ENCODE measurements at places on chromosomes 4 and X.
A peak's percentile ranks its signal among the peaks of the same experiment; 100 is the strongest.

- no peak for DNase-seq
Measured at GRCh38 chrX:16250296-16250695, 83.0 kb downstream of the MAGEB17 start.

DNA sequence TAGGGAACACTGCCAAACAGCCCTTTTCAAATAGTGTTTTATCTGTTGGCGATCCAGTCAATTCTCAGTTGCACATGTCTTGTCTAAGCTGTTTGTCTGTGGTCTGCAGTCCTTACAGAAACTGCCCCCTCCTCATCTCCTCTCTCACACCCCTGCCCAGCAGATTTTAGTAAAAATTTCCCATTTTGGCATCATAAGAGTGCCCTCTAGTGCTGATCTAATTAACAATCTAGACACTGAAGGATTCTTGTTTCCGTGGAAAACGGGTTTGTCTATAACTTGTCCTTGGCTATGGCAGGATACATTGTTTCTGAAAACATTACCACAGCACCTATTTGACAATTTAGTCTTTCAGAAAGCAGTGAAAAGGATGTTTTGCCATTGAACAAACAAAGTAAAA lies 227.2 kb upstream of the MBNL3 start:
- no peak for DNase-seq

GRCh38 chrX:72477781-72478181 lies 94.9 kb downstream of the HDAC8 start:
- DNase-seq: no peak

DNA sequence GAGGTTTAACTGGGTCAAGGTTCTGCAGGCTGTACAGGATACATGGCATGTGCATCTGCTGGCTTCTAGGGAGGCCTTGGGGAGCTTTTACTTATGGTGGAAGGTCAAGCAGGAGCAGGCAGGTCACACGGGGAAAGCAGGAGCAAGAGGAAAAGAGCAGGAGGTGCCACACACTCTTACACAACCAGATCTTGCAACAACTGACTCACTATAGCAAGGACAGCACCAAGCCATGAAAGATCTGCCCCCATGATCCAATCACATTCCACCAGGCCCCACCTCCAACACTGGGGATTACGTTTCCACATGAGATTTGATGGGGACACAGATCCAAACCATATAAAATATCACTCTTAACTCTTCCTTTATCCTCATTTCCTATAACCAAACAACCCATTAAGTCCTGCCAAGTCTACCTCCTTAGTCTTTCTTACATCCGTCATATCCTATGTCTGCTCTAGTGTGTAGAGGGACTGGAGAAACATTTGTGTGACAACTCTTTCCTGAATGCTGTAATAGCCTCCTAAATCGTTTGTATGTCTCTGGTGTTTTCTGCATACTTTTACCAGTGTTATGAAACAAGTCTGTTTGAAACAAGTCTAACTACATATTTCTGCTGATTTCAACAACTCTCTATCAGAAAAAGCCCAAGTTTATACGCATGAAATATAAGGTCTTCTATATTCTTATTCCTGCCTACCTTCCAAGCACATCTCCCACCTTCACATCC lies 8.3 kb upstream of the RAP2C start:
- DNase-seq: peak; percentile 46

- no peak for DNase-seq
Measured at GRCh38 chr4:184744236-184744635, 10.3 kb upstream of the CENPU start.

DNA sequence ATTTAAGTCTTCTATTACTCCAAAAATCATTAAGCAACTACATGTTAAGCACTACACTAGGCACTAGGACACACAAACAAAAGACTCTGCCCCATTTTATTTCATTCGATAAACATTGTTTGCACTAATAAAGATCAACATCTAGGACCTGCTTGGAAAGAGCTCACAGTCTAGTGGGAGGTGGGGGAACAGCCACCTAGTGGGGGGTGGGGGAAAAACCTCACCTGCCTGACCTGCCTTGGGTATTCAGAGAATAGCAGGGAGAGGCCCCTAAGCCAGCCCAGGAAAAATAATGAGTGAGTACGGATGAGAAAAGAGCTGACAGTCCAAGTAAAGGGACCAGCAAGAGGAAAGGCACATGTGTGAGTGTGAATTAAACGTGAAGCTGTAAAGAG lies 52.2 kb downstream of the PRDM5 start:
- no peak for DNase-seq

DNA sequence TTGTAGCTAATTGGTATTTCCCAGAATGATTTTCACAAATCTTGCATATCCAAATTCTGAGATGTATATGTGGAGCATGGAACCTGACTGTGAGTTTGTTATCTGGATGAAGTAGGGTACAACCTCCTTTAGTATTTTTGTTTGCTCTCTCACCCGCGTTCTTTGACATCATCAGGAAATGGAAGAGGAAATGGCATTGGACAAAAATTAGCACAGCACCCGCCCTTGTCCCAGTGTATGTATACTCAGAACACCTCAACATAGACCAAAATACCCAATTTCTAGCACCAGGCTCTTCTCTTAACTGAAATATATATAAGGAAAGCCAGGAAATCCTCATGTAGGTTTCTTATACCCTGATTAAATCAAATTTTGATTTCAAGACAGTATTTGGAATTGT lies 6.9 kb upstream of the PGRMC2 start:
- DNase-seq: no peak

DNA sequence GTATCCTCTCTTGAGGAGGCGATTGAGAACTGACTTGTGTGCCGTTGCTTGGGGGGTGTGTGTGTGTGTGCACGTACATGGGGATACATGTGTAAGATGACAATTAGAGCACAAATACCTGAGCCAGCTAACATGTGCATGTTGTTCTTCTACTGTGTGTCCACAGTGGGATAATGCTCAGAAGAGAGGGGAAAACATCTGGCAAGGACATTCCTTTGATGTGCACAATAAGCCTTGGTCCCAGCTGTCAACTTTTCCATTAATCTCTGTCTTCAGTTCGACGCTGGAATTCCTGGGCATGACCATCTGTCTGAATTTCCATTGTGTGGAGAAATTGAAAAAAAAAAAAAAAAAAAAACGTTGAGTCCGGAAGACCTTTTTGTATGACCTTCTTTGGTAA lies 592.0 kb upstream of the GALNTL6 start:
- no peak for DNase-seq

DNA sequence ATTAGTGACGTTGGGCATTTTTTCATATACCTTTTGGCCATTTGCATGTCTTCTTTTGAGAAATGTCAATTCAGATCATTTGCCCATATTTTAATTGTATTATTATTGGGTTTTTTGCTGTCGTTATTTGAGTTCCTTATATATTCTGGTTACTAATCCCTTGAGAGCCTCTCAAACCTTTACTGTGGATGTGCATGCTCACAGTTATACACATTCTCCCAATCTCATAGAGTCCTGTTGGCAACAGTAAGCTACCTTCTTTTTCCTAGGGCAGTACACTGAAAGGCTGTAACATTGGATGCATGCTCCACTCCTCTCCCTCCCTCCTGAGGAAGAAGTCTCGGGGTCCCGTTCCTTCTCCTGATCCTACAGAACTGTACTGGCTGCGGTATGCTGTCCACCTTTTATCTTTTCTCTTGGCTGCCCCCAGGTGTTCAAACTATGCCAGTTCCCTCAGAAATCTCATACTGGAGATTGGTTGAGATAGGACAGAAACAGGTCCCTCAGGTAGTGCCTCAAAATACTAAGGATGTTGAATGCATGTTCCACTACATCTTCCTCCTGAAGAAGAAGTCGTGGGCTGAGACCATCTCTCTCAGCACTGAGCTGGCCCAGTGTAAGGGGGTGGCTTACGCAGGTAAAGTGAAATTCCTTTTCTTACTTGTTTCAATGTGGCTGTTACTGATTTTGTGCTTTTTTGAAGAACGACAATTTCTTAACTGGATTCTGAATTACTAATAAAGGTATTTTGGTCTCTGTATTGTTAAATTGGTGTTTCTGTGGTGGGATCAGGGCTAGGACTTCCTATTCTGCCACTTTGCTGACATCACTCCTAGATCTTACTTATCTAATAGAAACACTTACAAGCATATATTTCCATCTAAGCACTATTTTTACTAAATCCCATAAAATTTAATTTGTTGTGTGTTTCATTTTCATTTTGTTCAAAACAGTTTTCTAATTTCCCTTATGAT lies 145.4 kb upstream of the HUWE1 start:
- peak; percentile 15 for DNase-seq

DNA sequence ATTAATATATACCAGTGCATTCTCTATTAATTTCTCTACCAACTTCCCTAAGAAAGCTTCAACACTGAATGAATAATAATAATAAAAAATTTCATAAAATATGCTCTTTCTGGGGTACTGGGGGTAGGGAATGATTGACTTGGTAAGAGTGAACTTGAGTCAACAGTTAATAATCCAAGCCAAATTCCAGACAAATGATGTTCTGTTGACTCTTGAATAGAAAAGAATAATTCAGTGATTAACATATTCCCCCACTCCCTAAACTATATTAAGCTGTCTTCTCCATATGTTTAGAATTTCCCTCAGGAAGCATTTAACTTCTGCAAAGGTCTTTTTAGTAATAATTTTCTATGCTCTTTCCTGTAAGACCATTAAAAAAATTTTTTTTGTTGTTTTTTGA lies 12.3 kb downstream of the PGRMC2 start:
- DNase-seq: no peak

DNA sequence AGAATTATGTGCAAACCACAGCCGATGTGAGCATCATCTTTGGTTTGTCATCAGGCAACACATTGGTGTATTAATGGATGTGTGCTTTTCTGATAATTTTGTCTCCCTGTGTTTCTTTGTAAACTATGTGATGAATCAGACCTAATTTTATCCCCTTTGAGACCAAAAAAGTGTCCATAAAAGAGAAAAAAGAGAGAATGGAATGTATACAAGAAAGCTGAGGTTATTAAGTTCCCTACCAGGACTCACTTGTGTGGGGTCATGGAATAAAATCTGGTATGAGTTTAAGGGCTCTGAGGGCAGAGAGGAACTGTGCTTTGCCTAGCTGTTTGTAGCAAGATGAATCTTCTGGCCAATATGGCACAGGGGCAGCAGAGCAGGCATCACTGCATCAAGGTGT lies 239.5 kb upstream of the HAND2 start:
- no peak for DNase-seq

- DNase-seq: peak; percentile 32
Measured at GRCh38 chr4:140568507-140569306, at the start of gene UCP1. Gene UCP1 (minus strand): TSS chr4:140568961. CDS start chr4:140568729, 232 bp downstream.

DNA sequence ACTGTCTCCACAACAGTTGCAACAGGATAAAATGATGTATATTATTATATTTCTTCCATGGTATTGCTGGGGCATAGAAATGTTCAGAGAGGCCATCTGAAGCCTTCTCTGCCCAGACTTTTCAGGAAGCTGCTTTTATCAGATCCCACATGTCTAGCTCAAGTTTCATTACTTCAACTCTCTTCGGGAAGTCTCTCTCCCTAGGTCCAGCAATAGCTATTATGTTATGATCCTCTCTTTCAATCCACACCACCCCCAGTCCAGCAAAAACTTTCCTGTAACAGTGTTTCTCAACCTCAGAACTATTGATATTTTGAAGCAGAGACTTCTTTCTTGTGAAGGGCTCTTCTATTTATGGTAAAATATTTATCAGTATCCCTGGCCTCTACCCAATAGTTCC lies 44.9 kb downstream of the CXCL1 start:
- DNase-seq: no peak

GRCh38 chr4:176760471-176760870 lies 32.3 kb downstream of the VEGFC start:
- no peak for DNase-seq

DNA sequence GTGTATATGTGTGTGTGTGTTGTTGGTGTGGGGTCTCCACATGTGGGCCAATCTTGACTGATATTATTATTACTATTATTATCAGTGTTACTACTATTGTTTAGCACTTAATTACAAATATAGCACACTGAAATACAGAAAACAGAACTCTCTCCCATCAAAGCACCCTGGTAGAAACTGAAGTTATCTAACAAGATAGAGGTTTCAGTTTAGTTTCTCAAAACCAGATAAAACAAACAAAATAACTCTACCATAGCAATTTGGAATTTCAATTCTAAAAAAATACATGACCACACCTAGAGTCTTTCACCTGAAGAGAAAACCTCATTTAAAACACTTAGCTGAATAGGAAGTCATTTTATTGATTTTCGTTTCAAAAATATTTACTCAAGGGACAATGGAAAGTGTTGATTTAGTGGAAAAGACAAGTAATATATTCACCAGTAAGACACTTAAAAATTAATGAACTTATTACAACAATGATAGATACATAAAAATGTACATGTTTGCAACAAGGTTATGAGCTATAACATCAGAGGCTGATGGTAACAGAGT lies 252.3 kb downstream of the PDHA2 start:
- no peak for DNase-seq

GRCh38 chr4:45778514-45778913 lies 345.3 kb downstream of the GABRG1 start:
- no peak for DNase-seq

DNA sequence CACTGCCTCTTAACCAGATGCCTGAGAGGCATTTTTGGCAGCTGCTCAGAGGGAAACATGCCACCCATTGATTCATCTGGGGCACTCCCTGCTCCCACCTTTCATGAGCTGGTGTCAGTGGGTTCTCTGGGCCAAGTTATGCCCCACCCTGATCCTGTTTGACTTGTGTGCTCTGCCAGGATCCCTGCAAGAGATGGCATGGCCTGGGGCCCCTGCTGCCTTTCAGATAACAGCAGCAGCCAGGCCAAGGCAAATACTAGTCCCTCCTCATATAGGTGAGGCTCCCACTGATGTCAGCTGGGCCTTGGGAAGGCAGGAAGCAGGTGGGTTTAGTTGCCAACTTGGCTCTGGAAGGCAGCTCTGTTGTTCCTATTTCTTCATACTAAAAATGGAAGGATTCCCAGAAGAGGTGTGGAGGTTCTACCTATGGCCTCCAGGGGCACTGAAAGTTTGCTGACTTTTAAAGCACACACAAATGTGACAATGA lies 192.9 kb upstream of the RBPJ start:
- DNase-seq: no peak

- no peak for DNase-seq
Measured at GRCh38 chrX:110741213-110741796, 54.3 kb downstream of the CHRDL1 start.

DNA sequence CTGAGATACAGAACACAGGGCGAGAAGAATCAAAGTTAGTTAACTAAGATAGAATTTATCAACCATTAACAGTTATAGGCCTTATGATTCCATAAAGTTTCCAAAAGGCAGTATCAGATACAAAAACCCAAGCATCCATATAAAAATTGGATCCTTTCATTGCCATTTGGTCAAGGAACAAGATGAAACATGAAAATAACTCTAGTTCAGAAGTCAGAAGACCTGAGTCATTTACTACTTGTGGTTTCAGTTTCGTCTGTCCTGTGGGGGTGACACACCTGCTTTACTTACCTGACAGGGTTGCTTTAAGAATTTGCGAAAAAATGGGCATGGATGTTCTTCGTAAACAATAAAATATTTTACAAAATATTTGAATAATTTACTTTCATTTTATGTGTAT lies 130.8 kb downstream of the ANAPC10 start:
- DNase-seq: no peak

DNA sequence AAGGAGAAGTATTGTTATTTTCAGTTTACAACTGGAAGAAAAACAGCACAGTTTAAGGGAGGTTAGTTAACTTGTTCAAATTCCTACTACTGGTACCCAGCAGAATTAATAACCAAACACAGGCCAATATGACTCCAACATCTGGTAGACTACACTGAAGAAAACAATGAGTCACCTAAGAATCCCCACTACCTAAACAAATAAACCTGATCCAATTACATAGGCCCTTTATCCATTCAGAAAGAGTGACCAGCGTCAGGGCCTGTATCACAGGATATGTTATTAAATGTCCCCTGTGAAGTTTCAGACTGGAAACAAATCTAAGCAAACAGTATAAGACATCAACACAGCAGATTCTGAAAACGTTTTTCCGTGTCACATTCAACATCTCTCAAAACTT lies 492.5 kb upstream of the INTU start:
- no peak for DNase-seq

Data from adrenal gland (tissue), 19 donors.